NCI-H2081 (cell line): ENCODE measurements at places on chromosomes 16 and 17.
A peak's percentile ranks its signal among the peaks of the same experiment; 100 is the strongest.

GRCh38 chr17:12644623-12645022, 21.1 kb upstream of the MYOCD start:
- DNase-seq = no peak

GRCh38 chr17:39604911-39605491, 2.7 kb downstream of the NEUROD2 start:
- DNase-seq = no peak

GRCh38 chr17:77373299-77374169, 232.8 kb downstream of the SEC14L1 start:
- no peak for DNase-seq

GRCh38 chr16:53558710-53559109, 55.7 kb upstream of the AKTIP start:
- DNase-seq = no peak

GRCh38 chr17:83190004-83190385, 110.6 kb downstream of the METRNL start:
- no peak for DNase-seq

DNA sequence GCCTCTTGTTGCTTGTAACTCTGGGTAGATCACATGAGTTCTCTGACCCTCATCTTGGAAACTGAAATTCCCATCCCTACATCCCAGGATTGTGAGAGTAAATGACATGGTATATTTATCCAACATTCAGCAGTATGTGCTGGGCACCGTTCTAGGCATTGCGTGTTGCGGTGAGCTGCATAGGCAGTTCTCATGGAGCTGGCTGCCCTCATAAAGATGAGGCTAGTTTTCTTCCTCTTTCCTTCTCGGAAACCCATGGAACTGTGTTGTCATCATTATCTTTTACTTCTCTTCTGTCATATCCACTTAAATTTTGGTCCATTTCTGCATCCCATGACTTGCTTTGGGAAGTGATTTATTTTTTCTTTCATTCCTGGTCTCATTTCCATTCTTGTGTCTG, 17.2 kb downstream of the CMIP start:
- DNase-seq = no peak

DNA sequence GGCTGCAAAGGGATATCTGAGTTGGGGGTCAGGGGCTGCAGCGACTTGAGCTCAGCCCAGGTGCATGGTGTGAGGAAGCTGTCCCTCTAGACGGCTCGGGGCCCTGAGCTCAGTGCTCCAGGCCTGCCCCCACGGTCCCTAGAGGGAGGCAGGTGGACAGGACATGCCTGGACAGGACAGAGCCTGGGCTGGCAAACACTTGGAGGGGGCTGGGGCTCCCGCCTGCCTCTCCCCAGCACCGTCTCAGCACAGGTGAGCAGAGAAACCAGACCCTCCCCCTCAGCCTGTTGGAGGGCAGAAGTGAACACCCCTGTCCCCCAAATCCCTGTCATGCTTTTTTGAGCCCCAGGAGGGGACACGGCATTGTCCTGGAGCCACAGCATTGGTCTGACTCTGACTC, 11.4 kb upstream of the SLC38A10 start:
- DNase-seq = no peak

DNA sequence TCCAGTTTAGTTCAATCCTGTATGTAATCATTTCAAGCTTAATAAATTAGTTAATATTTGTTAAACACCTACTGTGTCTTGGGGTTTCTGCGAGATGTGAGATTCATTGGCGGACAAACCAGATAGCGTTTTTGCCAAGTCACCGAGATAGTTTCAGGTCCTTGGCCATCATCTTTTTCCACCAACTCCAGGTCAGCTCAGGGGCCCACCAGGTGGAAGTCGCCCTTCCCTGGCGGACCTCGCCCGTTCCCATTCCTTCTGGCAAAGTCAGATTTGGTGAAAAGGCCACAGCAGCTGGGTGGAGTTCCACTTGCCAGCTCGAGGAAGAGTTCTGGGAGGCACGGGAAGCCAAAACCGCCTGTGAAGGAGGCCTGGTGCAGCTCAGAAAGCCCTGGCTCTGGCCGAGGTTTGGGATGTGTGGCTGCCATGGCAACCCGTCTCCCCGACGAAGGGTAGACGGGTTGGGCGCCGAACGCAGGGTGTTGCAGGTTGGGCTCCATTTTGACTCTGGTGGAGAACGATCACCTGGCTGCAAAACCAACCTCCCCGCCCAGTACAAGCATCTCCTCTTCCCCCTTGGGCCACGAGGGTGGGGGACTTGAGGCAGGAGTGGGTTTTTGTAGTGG, 39.5 kb downstream of the CMIP start:
- DNase-seq = no peak

DNA sequence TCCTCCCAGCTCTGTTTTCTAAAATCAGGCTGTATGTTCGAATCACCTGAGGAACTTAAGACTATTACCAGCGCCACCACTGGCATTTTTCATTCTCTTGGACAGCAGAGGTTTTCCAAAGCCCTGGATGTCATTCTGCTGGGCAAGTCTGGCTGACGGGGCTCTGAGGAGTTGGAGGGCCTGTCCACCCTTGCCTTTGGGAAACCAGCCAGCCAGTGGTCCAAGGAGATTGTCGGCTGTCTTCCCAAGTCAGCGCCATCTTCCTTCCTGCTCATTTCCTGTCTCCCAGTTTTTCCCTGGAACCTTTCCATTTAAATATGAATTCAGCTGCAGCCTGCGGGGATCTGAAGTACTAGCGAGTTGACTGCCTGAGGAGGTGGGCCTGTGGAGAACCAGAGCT, 258.3 kb downstream of the PRKCA start:
- DNase-seq = no peak

- DNase-seq = no peak
These were observed 57.8 kb downstream of the BMERB1 start for GRCh38 chr16:15492091-15492740.

DNA sequence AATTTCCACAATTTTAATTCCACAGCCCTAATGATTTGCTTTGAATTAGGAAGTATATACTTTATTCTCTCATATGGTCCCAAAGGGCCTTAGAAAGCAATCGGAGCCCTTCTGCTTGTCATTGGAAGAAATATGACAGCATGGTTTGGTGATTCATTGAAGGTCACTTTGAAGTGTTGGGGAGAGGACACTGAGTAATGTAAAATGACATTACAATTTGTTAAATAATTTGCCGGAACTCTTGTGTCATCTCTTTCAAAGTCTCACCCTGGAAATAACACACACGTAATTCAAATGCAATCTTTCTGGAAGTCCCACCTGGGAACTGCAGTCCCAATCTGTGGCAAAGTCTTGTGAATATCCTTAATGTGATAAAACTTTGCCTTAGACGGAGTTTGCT, 59.8 kb downstream of the BMERB1 start:
- no peak for DNase-seq

- DNase-seq = no peak
These were observed 5.2 kb downstream of the EPN2 start for GRCh38 chr17:19242323-19242722.

- peak; percentile 21 for DNase-seq
These were observed 432 bp downstream of the ZNF276 start for GRCh38 chr16:89721546-89722391.

DNA sequence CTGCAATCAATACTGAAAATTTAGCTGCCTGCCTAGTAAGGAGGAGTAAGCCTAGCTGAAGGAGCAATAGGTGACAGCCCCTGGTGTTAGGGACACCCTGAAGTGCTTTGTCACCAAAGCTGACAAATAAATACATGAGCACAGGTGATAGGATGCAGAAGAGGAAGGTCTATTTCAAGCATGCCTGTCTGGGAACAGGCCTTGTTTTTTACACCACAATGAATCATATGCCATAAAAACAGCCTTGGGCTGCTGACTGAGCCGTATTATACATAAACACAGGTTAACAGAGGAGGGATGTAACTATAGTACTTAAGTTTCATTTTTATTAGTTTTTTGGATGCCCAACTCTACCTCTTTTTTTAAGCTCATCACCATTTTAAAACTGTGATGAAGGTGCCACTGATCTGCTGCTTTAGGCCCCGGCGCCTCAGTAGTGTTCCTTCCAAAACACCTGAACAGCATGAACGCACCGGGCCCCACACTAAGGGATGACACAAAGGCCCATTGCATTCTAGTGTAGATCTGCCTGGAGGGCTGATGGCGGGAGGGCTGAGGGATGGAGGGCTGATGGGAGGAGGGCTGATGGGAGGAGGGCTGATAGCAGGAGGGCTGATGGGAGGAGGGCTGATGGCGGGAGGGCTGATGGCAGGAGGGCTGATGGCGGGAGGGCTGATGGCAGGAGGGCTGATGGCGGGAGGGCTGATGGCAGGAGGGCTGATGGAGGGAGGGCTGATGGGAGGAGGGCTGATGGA, 150.3 kb downstream of the AATF start:
- DNase-seq = no peak

DNA sequence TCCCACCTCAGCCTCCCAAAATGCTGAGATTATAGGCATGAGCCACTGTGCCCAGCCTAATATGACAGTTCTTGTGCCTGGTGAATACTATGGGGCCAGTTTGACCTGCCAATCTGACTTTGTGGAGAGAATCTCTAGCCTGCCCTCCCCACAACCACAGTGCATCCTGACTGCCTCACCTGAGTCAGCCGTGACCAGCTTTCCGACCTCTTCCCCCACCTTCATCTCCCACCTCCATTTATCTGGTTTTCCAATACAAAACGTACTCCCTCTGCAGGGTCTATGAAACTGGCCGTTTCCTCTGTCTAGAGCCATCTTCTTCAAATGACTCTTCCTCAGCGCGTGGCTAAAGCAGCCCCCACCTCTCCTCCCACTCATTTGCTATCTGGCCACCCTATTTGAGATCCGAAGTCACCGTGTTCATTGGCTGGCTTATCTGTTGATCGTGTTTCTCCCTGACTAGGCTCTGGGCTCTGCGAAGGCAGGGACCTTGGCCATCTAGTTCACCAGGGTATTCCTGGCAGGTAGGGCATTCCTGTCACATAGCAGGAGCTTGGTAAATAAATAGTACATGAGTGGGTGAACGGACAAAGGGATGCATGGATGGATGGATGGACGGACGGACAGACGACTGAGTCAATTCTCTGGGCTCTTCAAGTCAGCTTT, 22.3 kb upstream of the PLLP start:
- DNase-seq = no peak

DNA sequence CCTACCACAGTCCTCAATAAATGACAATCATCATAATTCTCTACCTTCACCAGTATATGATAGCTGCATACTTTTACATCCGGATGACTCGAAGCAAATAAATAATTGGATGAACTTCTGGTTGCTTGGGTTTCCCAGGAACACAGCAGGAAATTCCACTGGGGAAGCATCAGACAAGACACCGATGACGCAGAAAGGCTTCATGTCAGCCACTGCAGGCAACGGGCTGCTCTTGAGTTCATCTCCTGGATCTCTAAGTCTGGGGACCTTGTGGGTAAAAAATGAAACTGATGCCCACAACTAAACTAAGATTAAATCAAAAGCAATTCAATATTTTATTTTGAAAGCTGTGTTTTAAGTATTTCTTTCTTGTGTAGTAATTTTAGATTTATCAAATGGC, 472.1 kb upstream of the C16orf82 start:
- DNase-seq = no peak

DNA sequence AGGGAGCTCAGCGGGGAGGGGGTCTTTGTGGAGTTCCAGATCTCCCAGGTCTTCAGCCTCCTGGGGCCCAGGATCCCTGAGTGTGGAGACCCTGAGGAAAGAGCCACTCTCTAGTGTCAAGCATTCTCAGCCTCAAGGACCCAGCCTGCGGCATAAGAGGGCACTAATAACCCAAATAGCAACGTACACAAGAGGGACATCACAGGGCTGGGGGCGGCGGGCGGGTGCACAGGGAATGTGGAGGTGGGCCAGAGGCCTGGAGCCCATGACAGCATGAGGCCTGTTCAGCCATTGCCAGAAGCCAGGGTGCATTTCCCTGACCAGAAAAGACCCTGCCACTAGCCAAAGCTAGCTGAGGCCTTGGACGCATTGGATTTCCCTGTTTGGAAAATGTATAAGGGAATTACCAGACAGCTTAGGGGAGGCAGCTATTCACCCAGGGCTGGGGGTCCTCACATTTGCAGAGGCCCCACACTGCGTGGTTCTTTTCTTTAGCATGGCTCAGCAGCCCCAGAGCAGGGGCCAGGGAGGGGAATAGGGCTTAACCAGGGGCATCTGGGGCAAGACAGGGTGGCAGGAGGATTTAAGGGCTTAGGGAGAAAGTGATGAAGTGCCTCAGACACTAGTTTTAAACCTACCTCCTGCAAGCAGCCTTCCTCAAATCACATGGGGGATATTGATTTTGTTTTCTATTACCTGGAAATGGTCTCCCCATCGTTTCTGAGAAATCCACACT, 13.5 kb upstream of the ALOX15B start:
- no peak for DNase-seq

- peak; percentile 51 for DNase-seq
These were observed 1.1 kb downstream of the KATNB1 start for GRCh38 chr16:57736419-57737351.

DNA sequence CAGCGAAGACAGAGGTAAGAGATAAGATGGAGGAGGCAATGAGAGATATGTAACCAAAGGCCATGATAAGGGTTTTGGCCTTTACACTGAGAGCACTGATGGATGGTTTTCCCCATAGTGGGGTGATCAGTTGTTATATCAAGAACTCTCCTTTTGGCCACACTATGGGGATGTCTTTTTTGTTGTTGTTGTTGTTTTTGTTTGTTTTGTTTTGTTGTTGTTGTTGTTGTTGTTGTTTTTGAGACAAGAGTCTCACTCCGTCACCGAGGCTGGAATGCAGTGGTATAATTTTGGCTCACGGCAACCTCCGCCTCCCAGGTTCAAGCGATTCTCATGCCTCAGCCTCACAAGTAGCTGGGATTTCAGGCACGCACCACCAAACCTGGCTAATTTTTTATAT, 244.8 kb upstream of the DYNLRB2 start:
- no peak for DNase-seq

GRCh38 chr16:68179855-68180254, 56.1 kb downstream of the ESRP2 start:
- DNase-seq = no peak

- no peak for DNase-seq
These were observed 9.5 kb downstream of the RNF213 start for GRCh38 chr17:80270104-80270503.

- no peak for DNase-seq
These were observed 32.1 kb downstream of the IST1 start for GRCh38 chr16:71927383-71927782.

- DNase-seq = no peak
These were observed 1.8 kb downstream of the ZACN start for GRCh38 chr17:76080768-76081287.
